ENCODE measurements at places on chromosomes 11 and 22.

GRCh38 chr22:19851291-19852176 lies 3.1 kb downstream of the GNB1L start:
- DNase-seq = no peak

GRCh38 chr11:125994509-125994908 lies 48.7 kb downstream of the VSIG10L2 start:
- no peak for DNase-seq

- no peak for DNase-seq
Observed at GRCh38 chr22:27480487-27480886, 321.1 kb downstream of the MN1 start.

DNA sequence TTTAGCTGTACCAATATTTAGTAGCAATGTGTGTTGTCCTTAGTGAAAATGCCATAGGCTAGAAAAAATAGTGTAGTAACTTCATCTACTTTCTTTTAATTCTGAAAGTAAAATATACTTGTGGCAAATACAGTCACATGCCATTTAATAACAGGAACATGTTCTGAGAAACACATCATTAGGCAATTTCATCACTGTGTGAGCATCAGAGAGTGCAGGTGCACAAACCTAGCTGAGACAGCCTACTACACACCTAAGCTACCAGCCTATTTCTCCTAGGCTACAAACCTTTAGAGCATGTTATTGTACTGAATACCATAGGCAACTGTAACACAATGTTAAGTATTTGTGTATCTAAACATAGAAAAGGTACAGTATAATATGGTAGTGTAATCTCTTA lies 127.0 kb upstream of the PITPNB start:
- no peak for DNase-seq

- DNase-seq = no peak
Observed at GRCh38 chr11:117002639-117003299, 95.5 kb downstream of the SIK3 start.

DNA sequence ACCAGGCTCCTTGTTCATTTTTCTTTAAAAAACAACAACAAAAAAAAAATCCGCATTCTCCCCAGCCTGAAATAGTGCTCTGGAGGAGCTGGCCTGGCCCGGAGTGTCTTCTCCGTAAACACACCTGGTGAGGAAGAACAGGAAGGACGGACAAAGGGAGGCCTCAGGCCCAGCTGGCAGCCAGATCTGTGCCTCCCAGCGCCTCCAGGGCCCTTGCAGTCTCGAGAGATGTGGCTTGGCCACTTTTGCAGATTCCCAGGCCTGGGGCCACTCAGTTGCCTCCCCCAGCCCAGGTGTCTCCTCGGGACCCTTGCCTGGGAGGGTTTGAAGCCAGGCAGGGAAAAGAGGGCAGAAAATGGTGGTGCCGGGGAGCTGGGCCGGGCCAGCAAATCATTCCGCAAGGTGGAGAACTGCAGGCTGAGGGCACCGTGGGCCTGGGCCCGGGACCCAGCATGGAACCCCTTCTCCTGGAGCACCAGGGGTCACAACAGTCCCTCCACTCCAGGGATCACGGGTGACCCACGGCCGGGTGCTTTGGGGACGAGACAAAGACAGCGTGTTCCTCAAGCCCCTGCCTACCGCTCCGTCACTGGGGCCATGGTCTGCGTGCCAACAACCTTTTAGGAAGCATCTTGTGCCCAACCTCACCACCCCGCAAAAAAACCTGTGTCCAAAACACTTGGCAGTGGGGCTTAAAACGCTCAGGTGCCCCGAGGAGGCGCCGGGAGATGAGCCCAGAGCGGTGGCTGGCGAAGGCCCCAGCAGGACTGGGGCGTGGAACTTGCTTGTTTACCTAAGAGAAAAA lies 67.1 kb upstream of the WNT7B start:
- DNase-seq = peak; percentile 25

DNA sequence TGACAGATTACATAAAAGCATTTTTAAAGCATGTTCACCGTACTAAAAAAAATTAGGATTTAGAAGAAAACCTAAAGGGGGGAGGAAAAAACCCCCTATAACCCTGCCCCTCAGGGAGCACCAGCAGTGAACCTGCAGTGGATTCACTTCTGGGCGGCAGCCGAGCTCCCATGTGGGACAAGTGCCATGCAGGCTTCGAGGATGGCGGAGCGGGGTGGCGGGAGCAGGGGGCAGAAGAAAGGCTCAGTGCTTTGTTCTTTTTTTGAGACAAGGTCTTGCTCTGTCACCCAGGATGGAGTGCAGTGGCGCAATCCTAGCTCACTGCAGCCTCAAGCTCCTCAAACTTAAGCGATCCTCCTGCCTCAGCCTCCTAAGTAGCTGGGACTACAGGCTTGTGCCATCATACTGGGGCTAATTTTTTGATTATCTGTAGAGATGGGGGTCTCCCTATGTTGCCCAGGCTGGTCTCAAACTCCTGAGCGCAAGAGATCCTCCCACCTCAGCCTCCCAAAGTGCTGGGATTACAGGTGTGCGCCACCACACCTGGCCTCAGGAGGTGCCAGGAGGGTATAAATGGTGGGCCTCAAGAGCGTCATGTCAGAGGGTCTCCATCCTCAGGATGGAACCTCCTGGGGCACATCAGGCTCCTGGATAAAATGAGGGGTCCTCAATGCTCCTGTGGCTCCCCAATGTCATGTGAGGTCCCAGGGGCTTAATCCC lies 34.0 kb downstream of the PPM1F start:
- no peak for DNase-seq

DNA sequence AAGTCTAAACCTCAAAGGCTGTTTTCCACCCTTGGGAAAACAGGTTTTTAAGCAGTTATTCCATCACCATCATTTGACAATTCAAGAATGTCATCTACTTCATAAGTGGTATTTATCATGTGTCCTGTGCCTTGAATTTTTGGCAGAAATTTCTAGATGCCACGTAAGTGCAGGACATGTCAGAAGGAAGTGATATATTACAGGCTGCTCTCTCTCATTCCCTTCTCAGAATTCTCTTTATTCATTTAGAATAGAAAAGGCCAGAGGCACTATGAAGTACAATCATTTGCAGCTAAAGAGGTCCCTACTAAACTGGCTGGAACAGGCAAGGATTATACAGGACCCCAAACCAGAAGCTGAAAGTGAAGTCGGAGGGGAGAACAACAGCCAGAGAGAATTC lies 11.9 kb downstream of the RBFOX2 start:
- no peak for DNase-seq

DNA sequence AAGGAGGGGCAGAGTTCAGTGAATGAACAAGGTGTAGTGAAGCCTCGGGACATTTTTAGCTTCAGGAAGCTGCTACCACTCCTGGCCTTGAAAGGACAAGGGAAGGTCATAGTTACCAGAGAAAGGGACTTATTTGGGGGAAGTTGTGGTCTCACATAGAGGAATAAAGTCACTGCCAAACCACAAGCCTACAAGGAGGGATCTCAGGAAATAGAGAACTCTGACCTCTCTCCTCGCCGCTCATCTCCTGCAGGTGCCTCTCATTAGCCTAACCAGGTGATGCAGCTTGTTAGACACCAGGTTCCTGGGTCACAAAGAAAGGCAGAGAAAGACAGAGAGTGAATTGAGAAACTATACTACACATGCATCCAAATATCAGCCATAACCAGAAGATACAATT lies 14.3 kb upstream of the TOLLIP start:
- no peak for DNase-seq

- DNase-seq = peak; percentile 3
Observed at GRCh38 chr11:15577519-15577918, 462.8 kb downstream of the INSC start.

GRCh38 chr11:61636676-61637075 lies 43.5 kb upstream of the DAGLA start:
- no peak for DNase-seq

DNA sequence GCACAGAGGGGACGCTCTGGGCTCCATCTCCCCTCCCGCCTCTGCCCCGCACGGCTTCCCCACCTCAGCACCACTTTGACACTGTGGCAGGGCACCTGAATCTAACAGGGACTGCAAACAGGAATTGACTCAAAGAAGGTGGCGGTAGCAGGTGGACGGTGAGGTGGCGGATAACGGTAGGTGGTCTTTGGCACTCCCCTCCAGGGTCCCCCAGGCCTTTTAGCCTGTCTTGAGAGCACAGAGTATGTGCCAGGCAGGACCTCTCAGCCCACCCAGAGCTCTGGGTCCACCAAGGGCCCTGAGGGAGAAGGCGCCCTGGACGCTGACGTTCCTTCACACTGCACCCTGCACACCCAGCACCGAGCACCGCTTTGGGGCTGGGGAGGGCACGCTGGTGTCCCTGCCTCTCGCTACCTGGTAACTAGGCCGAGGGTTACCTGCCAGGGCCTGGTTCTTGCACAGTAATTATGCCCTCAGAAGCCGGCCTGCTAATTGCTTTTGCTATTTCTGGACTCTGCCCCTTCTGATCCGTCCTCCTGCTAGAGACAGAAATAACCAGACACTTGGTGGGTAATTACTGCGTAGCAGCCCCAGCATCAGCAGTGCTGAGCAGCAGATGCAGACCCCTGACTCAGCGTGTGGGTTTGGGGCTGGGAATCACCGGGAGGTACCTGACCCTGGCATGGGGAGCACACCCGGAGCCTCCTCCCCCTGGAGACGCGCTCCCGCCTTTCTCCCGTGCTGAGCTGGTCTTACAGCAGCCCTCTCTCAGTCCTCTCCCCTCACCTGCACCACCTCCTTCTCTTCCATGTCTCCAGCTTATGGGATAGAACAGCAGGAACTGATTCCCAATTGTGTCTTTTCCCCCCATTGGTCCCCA lies 103.3 kb upstream of the B3GAT1 start:
- peak; percentile 11 for DNase-seq

GRCh38 chr11:122491509-122491908 lies 164.0 kb upstream of the UBASH3B start:
- DNase-seq = peak; percentile 46

- DNase-seq = no peak
Observed at GRCh38 chr11:83835423-83835822, 549.3 kb upstream of the CCDC90B start.

- DNase-seq = no peak
Observed at GRCh38 chr11:120867024-120867423, 156.9 kb upstream of the TBCEL start.

GRCh38 chr11:11940551-11940950 lies 67.9 kb downstream of the DKK3 start:
- no peak for DNase-seq

- DNase-seq = peak; percentile 86
Observed at GRCh38 chr22:20013382-20013871, 3.2 kb downstream of the ARVCF start.

DNA sequence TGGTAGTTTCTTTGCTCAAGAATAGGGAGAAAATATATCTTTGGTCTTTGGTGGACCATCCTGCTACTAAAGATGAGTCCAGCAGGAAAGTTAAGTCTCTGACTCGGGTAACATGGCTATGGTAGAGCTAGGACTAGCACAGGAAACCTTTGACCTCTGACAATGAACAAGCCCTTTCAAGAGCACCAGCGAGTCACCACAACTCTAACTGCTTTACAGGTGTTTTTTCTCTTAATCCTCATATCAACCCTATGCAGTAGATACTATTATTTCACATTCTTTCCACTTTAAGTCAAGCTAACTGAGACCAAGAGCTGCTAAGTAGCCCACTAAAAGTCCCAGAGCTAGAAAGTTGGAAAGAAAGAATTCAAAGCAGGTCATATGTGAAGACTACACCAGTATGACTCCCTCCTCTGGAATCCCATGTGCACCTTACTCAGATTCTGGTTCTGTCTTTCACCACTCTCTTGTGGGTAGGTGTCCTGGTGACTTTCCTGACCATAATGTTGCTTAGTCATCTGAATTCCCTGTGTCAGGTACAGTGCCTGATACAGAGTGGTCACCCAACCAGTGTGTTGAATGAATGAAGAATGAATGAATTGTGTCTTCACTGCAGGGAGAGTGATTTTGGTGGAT lies 53.8 kb upstream of the ME3 start:
- no peak for DNase-seq

GRCh38 chr11:48134221-48134922 lies 82.2 kb upstream of the OR4B1 start:
- no peak for DNase-seq

- DNase-seq = no peak
Observed at GRCh38 chr22:43862074-43862881, at the start of gene SULT4A1. Gene SULT4A1 (minus strand): TSS chr22:43862513. CDS start chr22:43862382, 131 bp downstream.

DNA sequence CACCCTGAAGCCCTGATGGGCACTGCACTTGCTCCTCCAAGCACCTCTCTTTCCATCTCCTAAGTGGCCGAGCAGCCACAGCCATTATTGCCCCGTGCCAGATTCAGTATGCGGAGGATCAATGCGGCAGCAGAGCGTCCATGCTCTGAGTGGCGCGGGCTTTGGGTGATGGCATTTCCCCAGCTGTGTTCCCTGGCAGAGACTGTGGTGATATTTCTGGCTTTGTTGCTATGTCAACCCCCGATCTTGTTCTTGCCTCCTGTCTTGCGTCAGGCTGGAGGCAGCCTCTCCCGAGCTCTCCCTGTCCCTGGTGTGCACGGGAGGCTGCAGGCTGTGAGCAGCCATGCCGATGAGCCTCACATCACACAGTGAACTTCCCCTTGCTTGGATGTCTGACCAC lies 1018.6 kb downstream of the TBC1D22A start:
- no peak for DNase-seq

- DNase-seq = peak; percentile 74
Observed at GRCh38 chr22:23110190-23110921, 31.4 kb downstream of the RSPH14 start.

GRCh38 chr22:19898831-19899567 lies 42.6 kb upstream of the COMT start:
- DNase-seq = peak; percentile 12

DNA sequence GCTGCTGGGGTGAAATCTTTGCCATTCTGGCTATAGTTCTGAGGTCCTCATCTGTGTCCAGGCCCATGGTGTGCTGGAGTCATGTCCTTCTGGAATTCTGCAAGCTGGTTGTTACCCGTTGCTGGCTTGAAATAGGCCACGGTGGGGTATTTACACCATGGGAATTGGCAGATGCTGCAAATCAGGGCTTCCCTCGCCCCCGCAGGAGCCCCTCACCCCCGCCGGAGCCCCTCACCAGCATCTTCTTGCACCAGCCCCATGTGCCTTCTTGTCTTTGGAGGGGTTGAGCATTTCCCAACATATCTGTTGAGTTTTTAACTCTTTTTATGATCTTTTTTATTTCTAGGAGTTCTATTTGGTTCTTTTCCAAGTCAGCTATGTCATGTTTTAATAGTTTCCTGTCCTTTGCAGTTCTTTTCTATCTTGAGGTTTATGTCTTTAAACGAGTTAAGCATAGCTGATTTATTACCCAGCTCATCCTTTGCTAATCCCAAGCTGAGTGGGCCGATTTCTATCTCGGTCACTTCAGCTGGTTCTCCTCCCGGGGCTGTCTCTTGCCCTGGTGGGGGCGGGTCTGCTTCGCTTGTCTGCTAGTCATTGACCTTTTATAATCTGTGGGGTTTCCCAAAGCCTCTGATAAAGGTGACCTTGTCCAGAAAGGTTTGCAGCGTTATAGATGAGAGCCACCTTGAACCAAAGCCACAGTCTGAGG lies 17.6 kb downstream of the ANO1 start:
- no peak for DNase-seq

DNA sequence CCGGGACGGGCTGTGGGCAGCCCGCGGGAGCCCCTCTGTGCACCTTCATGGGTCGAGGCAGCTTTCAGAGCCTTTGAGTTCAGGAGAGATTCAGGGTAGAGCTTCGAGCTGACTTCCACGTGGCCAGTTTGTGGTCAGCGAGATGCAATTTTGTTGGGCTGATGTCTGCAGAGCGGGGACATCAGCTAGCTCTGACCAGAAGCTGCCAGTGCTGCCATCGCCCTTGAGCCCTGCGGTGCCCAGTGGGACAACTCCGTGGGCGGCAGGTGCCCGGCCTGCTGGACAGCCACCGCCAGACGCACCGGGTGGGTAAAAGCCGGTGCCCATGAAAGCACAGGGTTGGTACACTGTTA lies 719 bp downstream of the TALDO1 start:
- DNase-seq = peak; percentile 35

- DNase-seq = peak; percentile 51
Observed at GRCh38 chr11:132886335-132886734, 646.0 kb downstream of the OPCML start.

- DNase-seq = no peak
Observed at GRCh38 chr11:68313574-68314202, 1.3 kb downstream of the LRP5 start.

Measured in femur (tissue), 1 donor.